ENCODE measurements at places on chromosomes 1 and 21.
A peak's percentile ranks its signal among the peaks of the same experiment; 100 is the strongest.

DNA sequence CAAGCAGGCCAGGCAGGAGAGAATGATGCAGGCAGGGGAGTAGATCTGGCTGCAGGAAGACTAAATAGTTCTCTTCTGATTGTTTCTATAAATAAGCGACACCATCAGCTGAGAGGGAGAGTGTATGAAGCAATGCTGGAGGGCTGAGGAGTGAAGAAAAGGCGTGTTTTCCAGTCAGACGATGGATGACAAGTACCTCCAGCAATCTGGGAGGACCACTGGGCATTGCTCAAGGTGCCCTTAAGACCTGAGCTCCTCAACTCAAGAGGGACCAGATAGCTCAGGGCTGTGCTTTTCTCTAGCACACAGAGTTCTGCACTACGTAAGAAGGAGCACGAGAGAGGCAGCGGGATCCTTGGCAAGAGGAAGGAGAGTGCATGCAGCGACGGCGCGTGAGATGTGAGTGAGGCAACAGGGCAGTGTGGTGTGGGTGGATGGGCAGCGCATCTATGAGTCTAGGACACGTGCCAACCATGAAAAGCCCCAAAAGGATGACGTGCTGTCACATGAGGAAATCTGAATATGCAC lies 36.0 kb downstream of the PABPC4 start:
- DNase-seq, result no peak

DNA sequence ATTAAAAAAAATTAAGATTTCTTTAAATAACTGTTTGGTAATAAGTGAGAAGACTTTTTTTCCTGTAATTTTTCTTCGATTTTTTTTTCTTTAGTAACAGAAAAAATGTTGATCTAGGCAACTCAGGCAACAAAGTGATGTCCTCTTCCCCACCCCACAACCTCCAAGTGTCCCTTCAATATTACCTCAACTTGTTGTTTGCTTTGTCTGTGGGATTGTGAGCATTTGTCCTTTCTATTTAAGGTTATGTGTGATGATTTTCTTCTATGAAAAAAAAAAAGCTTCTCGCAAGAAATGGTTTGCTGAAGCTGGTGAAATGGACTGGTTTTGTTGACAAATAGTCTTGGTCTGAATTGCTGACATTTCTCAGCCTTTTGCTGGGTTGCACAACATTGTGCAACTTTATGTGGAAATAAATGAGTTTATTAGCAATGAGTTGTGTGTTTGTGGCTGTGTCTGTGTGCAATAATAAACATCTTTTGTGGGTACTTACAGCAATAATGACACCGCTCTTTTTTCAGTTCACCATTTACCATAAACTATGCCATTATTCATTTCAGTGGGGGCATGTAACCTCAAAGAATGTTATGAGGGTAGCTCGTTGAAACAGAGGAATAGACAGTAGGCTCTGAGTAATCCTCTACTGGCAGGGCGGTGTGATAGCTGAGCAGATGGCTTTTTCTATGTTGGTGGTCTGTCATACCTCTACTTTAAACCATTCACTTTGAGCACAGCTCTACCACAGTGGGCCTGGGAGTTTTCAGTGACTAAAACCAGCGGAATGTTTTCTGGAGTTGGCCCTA lies 218.4 kb downstream of the HLX start:
- no peak for DNase-seq

DNA sequence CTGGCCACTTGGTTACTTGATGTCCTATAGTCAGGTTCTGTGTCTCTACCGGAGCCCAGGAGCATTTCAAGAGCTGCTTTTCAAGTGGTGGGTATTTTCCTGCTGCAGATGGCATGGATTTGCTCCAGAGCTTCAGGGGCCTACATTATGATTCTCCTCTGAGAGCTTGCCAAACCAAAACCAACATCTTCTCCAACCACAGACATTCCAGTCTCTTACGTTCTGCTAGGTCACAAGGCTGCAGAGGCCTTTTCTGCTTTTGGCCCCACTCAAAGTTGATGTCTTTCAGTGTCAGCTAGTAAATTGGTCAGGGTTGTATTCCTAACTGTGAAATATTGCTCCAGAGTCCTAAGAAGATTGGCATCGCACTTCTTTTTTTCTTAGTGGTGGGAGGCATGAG lies 14.7 kb upstream of the AQP10 start:
- DNase-seq, result no peak

DNA sequence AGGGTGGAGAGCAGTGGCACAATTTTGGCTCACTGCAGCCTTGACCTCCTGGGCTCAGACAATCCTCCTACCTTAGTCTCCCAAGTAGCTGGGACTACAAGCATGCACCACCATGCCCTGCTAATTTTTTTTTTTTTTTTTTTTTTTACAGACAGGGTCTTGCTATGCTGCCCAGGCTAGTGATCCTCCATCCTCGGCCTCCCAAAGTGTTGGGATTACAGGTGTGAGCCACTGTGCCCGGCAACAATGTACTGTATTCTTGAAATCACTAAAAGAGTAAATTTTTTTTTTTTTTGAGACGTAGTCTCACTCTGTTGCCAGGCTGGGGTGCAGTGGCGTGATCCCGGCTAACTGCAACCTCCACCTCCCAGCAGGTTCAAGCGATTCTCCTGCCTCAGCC lies 117.5 kb downstream of the SMYD2 start:
- no peak for DNase-seq

GRCh38 chr21:30306884-30307283 lies 13.2 kb downstream of the KRTAP26-1 start:
- DNase-seq, result no peak

DNA sequence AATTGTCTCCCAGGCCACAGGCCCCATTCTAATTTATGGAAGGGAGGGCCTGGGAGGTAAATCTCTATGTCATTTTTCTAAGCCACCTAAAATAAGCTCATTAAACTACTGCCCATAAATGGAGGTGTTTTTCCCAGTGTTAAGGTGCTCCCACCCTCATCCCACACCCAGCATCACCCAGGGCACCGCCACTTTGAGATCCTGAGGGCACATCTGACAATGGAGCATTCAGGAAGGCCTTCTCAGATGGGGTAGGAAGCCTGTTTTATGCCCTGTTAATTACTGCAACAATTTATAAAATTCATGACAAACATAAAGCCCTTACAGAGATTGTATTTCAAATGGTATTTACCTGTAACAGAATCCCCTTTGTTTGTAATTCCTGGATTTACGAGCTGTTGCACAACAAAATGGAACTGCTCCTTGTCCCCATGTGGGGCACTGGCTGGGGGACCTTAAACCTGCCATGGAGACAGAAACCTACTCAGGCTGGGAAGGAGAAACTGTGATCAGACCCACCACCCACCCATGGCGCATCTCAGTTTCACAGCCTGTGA lies 319.5 kb upstream of the USP24 start:
- peak; percentile 79 for DNase-seq

DNA sequence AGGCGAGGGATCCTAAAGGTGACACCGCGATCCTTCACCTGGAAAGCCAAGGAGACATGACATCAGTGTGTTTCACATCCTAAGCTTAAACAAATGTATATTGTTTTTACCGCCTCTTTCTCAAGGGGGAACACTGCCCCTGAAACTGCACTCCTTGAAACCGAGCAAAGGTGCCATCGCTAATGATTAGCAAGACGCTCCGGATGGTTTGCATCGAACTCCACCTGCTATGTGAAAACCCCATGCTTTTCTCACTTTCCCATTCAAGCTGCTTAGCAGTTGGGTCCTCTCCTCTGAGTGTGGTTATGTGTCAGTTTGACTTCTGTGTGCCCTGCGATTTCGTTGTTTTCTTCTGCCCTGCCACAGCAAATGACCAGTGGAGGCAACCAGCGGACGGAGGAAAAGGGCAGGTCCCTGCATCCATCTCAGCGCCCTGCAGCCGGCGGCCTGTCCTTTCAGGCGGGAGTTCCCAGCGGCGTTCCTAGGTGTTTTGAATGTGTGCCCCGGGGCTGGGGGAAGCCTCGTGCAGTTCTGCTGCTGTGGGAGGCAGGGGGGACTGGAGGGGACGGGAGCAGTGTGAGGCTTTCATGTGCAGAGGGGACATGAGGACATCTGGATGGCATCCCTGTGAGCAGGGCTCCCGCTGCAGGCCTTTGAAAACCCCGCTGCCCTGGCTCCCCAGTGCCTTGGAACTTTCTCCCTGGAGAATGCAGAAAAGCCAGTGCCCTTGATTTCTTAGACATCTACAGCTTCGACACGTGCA lies 16.1 kb downstream of the ZBTB18 start:
- no peak for DNase-seq

DNA sequence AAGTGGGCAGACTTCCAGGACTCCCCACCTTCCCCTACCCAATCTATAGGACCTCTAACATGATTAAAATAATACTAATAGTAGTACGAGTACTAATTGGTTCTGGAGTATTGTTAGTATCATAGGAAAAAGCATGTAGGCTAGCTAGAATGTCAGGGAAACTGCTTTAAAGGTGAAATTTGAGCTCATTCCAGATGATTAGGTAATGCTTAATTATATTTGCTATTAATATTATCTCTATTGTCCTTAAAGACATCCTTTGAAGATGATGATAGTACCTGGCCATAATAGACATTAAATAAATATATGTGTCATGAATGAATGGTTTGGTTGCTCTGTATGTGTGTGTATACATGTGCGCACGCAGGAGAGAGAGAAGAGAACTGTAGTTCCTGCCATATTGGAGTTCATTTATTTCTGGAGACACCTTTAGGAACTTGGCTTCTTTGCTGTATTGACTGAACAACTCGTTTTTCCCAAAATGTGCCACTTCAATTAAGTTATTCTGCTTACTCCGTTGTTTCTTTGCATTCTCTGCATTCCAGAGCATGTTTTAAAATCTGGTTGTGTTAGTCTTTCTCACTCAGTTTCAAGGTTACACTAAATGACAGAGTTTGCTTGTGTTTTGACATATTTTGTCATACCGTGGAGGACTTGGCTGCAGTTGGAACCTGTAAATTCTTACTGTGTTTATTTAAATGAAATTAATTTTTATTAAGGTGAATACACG lies 117.1 kb downstream of the OSBPL9 start:
- DNase-seq, result no peak
